ENCODE measurements at places on chromosomes 16 and 17.

DNA sequence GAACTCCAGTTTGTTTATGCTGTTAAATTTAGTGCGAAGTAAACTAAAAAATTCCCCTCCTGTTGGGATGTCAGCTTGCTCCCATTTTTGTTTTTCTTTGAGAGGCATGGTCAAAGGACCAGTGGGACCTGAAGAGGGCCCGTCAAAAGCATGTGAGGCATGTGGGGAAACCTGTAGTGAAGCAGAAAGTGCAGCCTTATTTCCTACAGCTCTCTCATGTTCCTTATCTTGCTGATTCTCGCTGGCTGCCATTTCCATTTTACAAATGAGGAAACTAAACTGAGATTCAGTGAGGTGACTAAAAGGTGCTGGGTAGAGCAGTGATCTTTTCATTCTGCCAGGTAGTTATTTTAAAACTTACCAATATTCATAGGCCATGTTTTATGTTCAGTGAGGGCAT, 27.1 kb downstream of the EPN2 start:
- DNase-seq: no peak

DNA sequence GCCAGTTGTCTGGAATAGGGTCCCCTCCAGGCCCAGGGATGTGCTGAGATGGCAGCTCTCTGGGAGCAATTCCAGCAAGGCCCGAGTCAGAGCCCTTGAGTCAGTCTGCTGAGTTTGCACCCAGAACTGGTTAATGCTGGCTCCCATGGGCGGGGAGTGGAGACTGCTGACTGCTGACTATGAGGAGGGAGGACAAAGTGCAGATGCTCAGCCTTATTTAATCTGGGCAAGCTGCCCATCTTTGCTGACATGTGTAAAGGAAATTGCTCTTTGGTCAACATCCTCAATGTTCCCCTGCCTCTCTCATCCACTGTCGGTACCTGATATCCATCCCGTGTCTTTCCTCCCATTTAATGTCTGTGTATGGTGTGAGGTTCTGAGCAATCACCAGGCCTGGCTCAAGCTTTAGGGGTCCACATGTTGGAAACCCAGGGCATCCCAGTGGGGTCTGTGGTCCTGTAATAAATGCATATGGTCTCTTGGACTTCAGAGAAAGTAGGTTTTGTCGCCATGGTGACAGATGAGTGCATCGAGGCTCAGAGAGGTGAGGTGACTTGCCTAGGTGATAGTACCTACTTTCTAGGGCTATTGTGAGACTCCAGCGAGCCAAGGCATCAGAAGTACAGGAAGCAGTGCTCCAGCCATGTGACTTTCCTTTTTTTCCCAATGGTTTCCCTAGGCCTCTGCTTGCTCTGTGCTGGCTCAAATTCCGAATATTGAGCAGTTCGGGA, 20.0 kb upstream of the RNF135 start:
- peak; percentile 95 for DNase-seq

DNA sequence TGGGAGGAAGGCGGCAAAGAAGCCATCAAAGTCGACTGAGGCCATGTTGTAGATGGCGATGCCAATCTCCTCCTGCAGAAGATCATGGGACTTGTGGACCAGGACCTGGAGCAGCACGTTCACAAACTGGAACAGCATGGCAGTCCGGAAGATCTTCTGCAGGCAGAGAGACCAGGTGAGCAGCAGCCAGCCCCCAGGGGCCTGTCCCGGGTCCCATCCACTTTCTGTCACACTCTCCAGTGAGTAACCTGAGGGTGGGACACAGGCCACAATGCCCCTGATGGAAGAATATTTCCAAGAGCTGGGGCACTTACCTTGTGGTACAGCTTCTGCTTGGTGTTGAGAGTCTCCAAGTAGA, 38.0 kb upstream of the GSG1L start:
- no peak for DNase-seq

DNA sequence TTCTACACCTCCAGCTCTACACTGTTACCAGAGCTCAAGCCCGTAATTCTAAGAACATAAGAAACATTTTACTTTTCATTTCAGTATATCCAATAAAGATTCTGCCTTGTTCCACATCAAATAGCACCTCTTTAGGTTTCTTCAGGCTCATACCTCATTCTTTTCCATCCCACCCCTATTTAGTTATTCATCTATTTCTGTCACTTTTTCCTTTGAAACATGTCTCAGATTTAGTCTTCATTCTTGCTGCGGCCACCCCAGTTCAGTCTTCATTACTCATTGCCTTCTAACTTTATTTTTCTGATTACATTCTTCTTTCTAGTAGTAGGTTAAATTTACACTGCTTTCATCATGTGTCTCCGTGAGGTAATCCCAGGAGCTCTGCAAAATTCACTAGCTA, 33.5 kb downstream of the PPM1E start:
- DNase-seq: no peak

- no peak for DNase-seq
These were observed 108.1 kb downstream of the SSH2 start for GRCh38 chr17:29821897-29822296.

DNA sequence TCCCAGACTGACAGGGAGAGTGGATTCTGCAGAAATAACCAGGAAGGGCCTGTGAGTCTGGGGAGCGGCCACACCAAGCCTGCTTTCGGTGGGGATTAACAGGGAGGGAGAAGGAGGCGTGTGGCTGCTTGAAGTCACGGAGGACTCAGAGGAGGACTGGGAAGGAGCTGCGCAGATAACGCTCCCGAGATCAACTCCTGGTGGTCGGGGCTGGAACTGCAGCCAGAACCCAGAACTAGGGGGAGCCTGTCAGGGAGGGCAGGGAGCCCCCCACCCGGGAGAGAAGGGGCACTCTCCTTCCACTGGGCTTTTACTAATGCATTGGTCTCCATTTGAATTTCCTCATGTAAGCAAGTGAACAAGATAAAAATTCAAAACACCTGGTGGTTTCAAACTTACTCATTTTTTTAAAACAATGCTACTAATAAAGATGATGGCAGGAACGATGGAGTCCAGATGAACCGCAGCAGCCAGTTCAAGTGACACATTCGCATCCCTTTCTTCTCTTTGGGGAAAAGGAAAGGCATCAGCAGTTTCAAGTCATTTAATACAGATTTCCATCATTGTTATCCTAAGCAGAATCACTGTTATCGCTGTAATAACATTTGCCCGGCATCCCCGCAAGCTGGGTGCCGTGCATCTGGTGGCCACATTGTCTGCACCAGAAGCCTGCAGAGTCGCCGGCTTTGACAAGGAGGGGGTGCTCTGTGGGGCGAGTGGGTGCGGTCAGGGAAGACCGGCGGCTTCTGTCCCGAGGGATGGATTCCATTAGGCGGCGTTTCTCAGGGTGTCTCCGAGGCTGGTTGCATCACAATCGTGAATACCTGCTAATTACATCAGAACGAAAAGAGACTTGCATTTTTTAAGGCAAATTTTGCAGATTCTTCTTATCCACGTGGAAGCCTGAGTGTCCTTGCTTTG, 183.0 kb downstream of the FOXL1 start:
- DNase-seq: peak; percentile 71

GRCh38 chr16:83356266-83356665, 451.5 kb upstream of the HSBP1 start:
- peak; percentile 79 for DNase-seq

GRCh38 chr17:36578671-36579070, 13.0 kb upstream of the DHRS11 start:
- DNase-seq: peak; percentile 12

DNA sequence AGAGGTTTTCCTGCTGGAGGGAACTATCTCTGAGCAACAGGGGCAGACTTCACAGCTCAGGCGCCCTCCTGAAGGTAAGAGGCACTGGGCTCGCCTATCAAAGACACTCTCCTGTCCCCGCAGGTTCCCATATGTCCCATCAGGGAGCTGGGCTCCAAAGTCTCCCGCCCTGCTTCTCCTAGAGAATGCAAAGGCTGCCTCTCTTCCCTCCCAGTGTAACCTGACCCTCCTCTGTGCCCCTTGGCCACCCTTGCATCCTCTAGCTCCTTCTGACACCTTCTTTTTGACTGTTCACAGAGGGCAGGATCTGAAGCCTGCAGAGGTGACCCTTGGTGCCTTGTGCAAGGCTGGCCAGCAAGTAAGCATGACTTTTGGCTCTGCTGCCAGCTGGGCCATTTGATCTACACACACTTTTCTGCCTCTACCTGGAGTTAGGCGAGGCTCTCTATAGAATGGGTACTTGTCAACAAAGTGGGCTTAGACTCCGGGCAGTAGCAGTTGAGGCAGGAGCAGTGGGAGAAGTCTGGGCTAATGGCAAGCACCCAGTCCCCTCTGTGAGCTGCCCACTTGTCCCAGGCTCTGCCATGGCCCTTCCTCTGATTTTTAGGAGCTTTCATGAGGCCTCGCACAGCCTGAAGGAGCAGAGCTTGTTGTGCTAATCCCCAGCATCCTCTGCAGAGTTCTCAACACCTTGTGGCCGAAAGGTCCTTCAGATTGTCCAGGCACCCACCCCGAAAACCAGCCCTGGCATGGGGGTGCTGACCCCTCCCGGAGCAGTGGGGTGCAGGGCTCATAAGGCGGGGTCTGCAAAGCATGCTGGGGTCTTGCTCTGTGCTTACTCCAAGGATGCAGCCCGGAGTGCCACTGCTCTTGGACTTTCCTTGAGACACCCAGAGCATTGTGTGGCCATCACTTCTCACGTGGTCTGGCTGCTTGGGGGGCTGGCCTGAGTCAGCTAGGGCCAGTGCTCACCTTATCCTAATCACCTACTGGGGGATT, 122.9 kb downstream of the METRNL start:
- no peak for DNase-seq

DNA sequence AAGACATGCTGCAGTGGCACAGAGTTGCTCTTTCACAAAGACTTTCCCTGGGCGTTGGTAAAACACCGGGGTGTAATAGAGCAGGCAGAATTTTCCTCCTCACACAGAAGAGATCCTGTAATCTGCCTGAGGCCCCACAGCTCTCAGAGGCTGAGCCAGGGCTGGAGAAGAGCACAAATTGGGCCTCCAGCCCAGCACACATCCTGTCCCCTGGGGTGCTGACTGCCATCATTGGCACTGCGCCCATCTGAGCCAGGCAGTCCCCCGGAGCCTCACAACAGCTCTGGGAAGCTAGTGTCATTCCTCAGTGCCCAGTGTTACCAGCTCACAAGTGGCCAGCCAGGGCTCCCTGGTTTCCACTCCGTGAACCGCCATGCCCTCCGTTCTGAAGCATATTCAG, 119.4 kb downstream of the SOCS1 start:
- DNase-seq: peak; percentile 55

GRCh38 chr17:4407216-4407615, 26.5 kb upstream of the SPNS3 start:
- peak; percentile 15 for DNase-seq

DNA sequence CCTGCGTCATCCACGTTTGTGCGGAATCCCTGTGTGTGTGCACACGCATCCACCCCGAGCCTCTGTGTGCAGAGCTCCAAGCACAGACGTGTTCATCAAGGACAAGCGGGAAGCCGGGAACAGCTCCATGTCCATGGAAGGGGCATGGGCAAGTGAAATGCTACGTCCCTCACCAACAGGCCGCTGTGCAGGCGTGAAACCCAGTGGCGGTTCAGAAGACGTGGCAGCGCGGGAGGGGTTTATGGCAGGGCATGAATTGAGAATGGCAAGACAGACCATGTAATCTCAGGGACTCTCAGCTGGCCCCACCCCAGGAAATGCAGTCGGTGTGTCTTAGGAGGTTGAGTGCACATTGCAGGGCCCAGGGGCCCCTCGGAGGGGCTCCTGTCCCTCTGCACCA, 52.7 kb downstream of the TBC1D16 start:
- no peak for DNase-seq

GRCh38 chr16:53817812-53818550, 114.0 kb downstream of the FTO start:
- DNase-seq: peak; percentile 34

DNA sequence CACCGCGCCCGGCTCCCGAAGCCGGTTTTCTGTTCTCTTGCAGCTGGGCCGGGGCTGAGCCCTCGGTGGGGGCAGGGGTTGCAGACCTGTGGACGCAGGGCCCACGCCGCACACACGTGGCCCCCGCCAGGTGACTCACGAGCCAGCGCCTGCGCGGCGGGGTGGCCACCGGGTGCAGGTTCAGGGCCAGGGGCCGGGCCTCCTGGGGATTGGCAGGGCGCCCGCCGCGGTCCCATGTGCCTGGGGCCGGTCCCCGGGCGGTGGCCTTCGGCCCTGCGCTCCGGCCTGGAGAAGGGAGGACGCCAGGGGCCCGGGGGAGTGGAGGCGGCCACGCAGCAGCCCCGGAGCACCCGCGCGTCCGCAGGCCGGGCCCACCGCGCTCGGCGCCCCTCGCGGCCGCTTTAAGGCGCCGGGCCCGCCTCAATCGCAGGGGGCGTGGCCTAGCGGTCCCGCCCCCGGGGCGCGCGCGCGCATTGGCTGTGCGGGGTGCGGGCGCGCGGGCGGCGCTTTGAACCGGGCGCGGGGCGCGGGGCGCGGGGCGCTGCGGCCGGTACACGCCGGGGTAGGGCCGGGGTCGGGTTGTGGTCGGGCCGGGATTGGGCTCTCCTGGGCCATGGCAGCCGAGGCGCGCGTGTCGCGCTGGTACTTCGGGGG, at the start of gene SLC25A10:
Gene SLC25A10, plus strand, starts transcription at position 471 of the 654 bp plus-strand sequence. Its CDS starts 143 bp downstream, at position 614.
- DNase-seq: peak; percentile 63

GRCh38 chr16:85503679-85504231, 109.4 kb upstream of the GSE1 start:
- DNase-seq: no peak

DNA sequence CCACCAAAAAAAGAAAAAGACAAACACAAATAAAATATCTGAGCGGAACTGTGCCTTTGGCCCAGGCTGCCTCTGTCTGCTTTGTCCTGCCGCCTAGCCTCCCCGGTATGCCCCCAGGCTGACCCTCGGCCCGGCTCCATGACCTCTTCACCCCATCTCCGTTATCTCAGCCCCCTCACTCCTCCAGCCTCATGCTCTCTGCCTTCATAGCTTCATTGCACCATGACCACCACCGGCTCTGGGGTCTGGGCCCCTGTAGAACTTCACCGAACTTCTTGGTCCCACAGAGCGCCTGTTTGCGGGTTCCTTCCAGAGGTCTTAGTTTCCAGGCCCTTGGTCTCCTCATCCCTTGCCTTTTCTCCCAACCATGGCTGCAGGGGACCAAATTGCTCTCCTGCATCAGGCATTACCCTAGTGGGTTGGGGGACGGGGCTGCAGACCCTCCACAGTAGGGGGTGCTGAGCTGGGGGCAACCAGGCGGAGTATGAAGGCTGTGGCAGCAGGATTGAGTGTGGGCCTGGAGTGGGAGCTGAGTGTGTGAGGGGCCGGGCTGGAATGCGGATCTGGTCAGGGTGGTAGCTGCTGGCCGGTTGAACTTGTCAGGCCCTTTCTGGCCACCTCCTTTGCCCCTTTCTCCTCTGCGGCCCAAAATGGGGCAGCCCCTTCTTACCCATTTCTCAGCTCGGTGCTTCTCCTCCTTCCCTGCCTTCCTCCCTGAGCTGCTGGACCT, 6.9 kb downstream of the HIRIP3 start:
- DNase-seq: no peak

DNA sequence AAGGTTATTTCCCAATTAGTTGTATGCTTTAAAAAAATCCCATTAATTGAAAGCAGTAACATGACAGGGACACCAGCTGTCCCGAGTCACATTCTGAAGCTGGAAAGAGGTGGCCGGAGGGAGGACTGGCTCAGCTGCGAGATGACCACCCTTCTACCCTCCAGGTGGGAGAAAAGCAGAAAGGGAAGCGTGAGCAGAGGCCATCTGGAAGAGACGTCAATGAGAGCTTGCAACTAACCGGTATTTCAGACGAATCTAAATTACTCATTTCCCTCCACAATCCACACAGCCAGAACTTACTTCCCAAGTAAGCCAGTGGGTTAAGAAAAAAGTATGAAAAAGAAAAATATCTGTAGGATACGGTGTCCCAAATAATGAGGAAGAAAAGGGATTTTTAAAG, 28.5 kb upstream of the SLC38A8 start:
- no peak for DNase-seq

GRCh38 chr17:72403713-72404209, 282.9 kb downstream of the SOX9 start:
- DNase-seq: no peak

Data from cardiac fibroblast (primary cell).